Kidney glomerular epithelial cell (primary cell): ENCODE measurements at places on chromosomes 3 and 15.

- no peak for DNase-seq
Measured at GRCh38 chr3:40264451-40264850, 45.1 kb upstream of the EIF1B start.

DNA sequence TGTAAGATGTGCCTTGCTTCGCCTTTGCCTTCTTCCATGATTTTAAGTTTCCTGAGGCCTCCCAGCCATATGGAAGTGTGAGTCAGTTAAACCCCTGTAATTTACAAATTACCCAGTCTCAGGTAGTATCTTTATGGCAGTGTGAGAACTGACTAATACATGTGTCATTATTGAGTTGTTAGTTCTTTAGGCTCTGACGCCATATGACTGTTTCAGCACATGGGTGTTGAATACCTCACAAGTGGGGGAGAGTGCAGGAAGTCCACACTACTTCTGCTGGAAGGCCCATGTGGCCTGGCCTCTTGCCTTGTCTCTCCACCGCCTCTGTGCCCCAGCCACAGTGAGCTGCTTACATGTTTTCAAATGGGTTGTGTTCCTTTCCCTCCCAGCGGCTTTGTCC is 28.5 kb downstream of the MFSD1 start:
- DNase-seq = no peak

DNA sequence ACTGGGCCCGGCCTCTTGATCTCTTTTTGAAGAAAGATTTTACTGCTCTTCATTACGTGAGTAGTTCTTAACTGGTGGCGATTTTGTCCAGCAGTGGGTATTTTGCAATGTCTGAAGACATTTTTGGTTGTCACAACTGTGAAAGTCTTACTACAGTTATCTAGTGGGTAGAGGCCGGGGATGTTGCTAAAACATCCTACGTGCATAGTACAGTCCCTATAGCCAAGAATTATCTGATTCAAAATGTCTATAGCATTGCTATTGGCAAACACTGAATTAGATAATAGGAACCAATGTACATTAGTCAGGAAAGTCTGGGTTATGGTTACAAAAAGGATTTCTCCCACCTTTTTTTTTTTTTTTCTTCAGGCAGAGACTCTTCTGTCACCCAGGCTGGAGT is 38.1 kb downstream of the FOXL2 start:
- DNase-seq = no peak

GRCh38 chr3:34207002-34207401 is 408.6 kb downstream of the PDCD6IP start:
- DNase-seq = peak; percentile 97

- DNase-seq = no peak
Measured at GRCh38 chr15:81026836-81027599, 26.3 kb downstream of the TLNRD1 start.

DNA sequence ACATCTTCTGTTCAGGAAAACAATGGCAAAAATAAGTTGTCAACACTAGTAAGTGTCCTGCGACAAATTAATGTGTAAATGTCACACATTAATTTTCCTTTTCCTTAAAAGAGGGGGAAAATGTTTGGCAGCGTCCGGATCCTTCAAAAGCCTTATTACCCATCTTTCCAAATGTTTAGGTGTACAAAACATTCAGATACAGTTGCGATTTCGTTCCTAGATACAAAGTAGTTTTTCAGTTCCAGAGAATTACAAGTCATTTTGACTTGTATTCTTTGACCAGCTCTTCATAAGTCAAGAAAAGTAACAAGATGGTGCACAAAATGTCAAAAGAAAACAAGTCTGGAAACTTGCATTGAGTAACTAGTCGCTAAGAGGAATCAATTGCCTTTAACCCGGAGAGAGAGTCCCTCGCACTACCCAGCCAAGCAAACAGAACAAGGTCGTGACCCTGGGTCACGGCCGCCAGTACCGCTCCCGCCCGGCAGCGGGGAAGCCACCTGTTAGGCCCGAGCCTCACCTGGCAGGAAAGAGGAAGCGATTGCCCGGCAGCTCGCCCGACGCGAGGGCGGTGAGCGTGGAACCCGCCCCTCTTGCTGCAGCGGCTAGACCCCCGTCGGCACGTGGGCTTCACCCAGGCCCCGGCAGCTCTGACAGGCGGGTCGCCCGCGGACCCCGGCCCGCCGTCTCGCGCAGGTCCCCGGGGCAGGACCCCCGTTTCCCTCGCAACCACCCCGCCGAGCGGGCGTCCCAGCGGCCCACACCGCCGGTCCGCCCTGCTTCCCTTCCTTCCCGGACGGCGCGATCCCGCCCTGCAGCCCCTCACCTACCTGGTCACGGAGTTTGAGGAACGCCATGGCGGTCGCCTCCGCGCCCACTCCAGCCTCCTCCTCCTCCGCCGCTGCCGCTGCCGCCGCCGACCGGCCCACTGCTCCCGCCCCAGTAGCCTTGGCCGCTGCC is 61.0 kb upstream of the ANKRD28 start:
- DNase-seq = peak; percentile 12

GRCh38 chr3:45555666-45556065 is 38.9 kb upstream of the LIMD1 start:
- no peak for DNase-seq

DNA sequence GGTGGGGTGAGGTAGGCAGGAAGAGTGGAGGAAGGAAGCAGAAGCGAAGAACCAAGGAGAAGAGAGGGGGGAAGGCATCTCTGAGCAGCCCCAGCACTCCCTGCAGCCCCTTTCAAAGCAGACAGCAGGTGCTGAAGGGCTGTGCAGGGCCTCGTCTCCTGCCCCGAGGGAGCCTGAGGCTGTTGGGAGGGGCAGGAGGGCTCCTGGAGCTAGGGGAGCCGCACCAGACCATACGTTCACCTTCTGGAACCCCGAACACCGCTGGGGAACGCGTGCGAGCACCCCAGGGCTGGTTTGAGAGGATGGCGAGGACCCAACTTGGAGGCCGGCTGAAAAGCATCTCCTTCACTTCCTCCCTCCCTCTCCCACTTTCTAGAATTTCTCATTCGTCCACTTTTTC is 259.8 kb downstream of the FAM43A start:
- DNase-seq = no peak
